NCI-H187 (cell line): ENCODE measurements at places on chromosomes 2 and 18.

DNA sequence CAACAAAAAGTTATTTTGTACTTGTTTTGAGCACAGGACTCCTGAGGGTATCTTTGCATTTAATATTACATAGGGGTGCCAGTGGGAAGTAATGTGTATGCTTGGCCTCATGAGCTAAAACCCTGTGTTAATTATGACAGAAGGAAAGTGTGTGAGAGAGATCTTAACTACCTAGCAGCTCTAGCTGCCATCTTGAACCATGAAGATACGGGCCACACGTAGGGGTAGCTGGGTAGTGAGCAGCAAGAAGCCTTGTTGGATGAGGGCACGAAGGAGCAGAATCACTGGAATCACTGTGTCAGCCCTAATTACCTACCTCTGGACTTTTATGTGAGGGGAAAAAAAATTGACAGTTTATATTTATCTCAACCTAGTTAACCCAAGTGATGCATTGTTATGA is 15.4 kb upstream of the CASP10 start:
- DNase-seq = no peak

GRCh38 chr18:78906066-78906465 is 73.6 kb upstream of the SALL3 start:
- DNase-seq = no peak

GRCh38 chr2:22604136-22604535 is 780.8 kb upstream of the KLHL29 start:
- no peak for DNase-seq

GRCh38 chr18:48904091-48904490 is 46.7 kb downstream of the SMAD7 start:
- no peak for DNase-seq

GRCh38 chr2:32357318-32358110 is 691 bp downstream of the BIRC6 start:
- DNase-seq = no peak
